ENCODE measurements at places on chromosomes 16 and 17.

- DNase-seq: no peak
Measured at GRCh38 chr17:12195418-12195817, 174.7 kb downstream of the MAP2K4 start.

DNA sequence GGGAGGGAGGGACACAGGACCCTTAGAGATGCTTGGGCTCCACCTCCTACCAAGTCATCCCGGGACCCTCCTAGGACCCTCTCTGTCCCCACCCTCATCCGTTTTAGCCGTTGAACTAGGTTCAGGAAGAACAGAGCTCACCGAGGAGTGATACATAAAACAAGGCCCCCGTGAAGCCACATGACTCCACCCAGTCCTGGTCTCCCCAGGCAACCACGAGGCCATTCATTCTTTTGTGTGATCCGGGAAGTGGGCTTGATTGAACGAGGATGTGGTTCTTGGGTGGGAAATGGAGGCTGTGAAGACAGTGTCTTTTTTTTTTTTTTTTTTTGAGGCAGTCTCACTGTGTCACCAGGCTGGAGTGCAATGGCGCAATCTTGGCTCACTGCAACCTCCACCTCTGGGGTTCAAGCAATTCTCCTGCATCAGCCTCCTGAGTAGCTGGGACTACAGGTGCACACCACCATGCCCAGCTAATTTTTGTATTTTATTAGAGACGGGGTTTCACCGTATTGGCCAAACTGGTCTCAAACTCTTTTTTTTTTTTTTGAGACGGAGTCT is 14.8 kb downstream of the TRARG1 start:
- DNase-seq: peak; percentile 60

DNA sequence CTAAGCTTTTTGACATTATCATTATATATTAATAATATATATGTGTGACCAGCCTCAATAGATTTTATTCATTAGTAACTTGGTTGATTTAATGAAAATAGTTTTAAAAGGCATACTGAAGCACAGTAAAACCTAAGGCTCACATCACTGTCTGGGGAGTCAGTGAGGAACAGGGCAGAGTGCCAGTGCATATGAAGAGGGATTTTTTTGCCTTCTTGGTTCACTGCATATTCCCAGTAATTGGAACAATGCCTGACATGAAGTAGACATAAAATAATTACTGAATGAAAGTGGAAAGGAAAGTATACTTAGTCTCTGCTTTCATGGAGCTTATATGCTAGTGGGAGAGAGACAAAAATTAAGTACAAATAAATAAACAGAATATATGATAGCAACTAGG is 81.1 kb downstream of the FTO start:
- no peak for DNase-seq

DNA sequence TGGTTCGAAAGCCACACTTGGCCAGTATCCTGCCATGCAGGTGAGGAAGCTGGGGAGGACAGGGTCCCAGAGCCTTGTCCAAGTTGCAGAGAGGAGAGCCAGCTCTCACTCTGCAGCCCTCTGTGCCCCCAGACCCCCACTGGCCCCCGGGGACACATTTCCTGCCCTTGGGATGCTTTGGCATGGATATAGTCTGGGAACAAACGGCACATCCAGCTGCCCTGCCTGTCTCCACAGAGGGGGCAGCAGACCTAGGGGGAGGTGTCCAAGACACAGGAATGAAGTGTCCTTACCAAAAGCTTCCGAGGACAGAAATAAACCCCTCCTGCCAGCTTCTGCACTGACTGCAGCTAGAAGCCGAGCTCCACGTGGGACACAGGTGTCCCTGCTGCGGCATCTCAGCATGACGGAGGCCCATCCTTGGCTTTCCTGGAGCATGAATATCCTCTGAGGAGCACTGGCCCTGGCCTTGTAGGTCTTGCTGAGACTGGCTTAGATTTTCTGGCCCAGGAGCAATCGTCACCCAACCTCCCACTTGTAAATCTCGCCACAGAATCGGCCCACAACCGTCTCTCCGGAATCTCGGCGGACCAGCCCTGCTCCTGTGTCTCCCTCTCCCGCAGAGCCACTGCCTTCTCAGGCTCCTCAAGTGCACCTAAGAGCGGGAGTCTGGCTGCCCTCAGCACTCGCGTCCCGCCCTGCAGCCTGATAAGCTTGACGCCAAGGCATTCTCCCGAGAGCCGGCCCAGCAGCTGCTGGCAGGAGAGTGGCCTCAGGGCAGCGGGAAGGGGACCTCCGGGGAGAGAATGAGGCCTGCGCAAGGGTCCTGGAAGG is 1.1 kb upstream of the CAPN15 start:
- DNase-seq: no peak

All from stimulated activated CD4-positive, alpha-beta T cell treated with anti-CD3 and anti-CD28 coated beads, Interleukin-15, amount 100 ng/mL, for 1 hour (primary cell).